Right lung (tissue), 10 donors: ENCODE measurements at places on chromosomes 2 and 18. TPM values are rescaled to one million over a fixed set of nuclear protein-coding genes. Genes with fewer than 3 reads are reported as not detected.

GRCh38 chr2:15810477-15811150 lies 129.7 kb upstream of the MYCN start:
- no peak for DNase-seq

DNA sequence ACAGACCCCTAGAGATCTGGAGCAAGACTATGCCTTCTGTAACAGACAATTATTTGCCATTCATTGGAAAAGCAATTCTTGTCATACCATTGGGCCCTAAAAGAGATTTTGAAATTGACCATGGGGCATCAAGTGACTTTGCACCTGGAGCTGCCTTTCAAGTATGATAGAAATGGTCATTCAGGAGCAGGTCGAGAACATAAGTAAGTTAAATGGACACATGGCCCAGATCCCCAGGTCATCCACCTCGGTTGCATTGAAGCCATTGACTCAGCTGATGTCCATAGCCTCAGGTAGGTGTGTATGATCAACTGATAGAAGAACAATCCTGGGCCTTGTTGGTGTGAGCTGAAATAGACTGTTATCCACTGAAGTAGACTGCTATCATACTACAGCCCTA lies 19.3 kb downstream of the CHCHD5 start:
- DNase-seq, result no peak

DNA sequence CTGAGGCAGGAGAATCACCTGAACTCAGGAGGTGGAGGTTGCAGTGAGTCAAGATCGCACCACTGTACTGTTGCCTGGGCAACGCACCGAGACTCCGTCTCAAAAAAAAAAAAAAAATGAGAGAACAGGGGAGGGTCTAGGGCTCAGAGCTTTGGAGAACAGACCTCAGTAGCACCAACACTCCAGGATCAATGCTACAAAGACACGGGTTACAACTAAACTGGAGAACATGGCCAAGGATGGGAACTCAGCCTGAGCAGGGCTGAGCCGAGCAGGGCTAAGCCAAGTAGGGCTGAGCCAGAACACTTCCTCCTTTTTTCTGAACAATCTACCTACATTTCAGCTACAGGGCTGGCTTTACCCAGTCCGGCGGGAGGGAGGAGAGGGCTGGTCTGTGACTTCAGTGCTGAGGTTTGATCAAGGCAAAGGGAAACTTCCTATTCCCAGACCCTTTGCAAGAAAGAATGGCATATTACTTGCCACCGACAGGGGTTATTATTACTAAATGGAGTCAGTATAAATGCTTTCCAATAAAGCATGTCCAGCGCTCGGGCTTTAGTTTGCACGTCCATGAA lies 2.9 kb upstream of the CASP8 start:
- DNase-seq, result no peak

DNA sequence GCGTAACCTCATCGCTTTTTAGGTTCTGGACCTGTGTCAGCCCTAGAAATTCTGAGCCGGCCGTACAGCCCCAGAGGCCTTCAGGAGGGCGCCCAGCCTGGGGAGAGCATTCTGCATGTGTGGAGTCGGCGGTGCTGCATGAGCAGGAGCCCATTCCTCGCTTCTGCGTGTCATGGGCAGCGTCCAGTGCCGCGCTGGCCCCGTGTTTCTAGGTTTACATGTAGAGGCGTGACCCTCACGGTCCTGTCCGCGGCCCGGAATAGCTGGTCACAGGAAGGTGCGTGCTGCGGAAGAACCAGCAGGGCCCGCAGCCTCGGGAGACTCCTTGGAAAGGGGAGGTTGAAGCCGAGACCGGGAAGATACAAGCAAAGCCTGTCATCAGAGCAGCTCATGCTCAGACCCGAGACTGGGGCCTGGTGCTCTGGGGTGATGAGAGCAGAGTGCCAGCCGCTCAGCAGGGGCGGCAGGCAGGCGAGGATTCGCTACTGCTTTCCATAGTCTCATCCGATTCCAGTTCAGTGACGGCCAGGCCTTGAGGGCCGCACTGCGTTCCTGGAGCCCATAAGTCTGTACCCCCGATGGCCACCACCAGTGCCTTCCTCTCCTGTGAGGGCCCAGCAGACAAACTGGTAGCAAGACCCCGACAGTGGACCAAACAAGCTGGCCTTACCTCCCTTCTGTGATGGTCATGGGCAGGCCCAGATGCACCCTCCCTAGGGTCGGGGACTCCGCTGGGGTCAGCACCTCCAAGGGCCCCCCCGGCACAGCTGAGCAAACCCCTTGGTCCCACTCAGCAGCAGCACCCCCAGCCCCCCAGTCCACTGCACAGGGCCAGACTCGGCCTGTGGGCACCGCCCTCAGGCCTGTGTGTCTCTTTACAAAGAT lies 15.6 kb upstream of the NFATC1 start:
- no peak for DNase-seq

GRCh38 chr2:149021271-149021719 lies 17.2 kb upstream of the LYPD6B start:
- DNase-seq, result no peak

DNA sequence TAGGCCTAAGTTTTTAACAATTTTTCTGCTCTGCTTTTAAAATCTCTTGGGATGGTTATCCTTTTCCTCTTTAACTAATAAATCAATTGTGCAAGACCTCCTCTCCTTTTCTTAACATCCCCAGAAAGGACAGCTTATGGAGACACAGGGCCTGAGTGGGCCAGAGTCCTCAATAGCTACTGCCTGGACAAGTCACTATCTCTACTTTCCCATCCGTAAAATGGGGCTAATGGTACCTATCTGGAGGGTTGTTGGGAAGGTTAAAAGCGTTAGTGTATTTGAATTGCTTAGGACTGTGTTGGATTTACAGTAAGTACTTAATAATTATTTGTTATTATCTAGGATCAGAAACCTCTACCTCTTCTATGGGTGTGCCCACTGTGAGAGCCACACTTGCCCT lies 60.1 kb downstream of the TGIF1 start:
- no peak for DNase-seq

GRCh38 chr18:59109375-59109774 lies 30.3 kb upstream of the SEC11C start:
- DNase-seq, result no peak

- DNase-seq, result no peak
Measured at GRCh38 chr2:240215676-240216051, 75.2 kb upstream of the OTOS start.

- DNase-seq, result no peak
Measured at GRCh38 chr2:6946722-6947121, 29.5 kb downstream of the RNF144A start.

DNA sequence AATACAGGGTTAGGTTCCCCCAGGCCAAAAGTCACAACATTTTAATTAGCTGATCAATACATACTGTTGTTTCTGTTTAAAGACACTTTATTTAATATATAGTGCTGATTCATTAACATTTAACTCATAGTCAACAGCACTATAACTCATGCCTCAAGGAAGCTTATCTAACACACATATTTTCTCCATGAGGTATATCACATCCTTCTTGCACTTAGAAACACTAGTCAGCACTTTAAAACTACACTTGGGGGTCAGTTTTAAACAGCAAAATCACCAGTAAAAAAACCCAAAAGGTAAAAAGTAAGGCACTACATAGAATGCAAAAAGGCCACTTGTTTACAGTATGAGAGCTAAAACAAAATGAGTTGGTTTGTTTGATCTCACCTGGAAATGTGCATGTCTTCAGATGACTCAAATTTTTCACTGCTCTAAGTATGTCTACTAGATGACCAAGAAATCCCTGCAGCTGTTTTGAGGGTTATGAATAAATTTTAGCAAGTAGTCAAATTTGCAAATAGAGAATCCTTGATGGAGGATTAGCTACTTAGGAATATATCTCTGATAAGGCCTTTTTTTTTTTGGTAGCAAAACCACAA lies 54.1 kb upstream of the EPB41L5 start:
- DNase-seq, result no peak

- DNase-seq, result no peak
Measured at GRCh38 chr2:218187296-218188015, 20.7 kb upstream of the CXCR1 start.

DNA sequence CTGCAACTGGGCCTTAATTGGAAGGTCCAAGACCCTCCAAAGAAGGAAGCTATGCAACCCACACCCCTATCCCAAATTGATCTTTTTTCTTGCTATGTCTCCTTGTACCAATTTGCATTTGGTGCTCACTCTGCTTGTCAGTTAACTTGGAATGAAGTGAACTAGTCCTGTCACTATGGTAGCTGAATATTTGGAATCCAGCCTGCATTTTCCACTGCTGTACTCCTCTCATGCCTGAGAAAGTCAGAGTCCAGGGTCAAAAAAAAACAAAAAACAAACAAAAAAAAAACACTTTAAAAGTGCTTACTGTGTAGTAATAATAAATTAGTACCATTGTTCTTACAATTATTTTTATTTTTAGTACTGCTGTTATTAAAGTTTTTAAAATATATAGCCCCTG lies 462.8 kb upstream of the SLC8A1 start:
- DNase-seq, result no peak

GRCh38 chr2:187397886-187398285 lies 50.2 kb downstream of the CALCRL start:
- no peak for DNase-seq

DNA sequence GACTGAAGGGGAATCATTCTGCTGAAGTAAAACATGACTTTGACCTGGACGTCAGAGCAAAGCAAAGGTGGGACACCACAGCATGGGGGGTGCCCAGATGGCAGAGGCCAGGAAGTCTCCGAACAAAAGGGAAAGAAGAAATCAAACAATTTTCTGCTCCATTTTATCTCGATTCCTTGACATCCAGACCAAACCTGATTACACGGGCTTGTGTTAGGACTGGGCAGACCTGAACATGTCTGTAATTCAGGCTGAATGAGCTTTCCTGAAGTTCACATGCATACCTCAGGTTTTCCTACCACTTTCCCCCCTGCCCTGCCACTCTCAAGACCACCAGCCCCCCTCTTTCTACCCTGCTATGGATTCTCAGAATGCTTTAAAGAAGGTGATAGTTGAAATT lies 44.8 kb upstream of the MEIS1 start:
- no peak for DNase-seq

GRCh38 chr2:96531872-96532505 lies 4.6 kb upstream of the ARID5A start:
- DNase-seq, result peak; percentile 97

- no peak for DNase-seq
Measured at GRCh38 chr18:24055009-24055804, 40.7 kb downstream of the TTC39C start.

DNA sequence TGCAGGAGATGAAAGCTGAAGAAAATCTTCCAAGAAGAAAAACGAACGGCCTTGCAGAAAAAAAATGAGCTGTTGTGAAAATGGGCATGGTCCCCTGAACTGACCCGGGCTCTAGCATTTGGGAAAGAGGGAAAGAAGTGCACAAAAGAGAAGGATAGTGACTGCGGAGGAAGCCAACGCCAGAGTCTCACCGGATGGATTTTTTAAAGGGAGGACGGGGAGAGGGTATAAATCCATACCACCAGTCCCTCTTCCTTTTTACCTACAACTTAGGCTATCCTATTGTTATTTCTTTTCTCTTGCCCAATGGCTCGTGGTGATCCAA lies 601 bp downstream of the WDR35 start:
- no peak for DNase-seq

DNA sequence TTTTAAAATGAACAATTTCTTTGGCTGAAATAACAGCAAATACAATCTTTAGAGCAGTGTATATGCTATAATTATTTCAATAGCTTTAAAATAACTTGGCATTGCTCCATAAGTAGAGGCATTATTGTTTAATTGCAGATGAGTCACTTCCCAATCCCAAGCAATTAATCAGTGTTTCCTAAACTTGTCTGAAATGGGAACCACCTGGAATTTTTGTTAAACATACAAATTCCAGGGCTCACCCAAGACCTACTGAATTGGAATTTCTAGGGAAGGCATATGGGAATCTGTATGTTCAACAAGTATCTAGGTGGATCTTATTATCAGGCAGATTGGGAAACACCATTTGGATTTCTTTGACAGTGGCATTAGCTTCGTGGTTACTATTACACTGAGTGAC lies 27.1 kb upstream of the FMNL2 start:
- no peak for DNase-seq

DNA sequence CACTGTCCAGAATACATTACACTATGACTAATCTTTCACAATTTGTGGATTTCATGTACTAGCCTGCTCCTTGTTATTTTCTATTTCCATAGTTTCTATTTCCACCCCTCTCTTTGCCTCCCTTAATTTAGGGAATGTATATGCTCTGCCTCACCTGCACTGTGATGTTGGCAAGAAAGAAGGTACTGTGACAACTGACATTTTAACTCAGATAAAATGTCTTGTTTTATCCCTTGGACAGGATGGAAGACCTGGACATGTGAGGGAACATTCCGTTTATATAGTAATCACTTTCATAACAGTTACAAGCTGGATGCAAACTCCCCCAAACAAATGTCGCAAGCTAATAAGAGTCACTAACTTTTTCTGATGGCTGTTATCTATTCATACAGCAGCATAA lies 21.5 kb upstream of the DSG3 start:
- no peak for DNase-seq

GRCh38 chr18:58599106-58599505 lies 29.8 kb downstream of the ALPK2 start:
- DNase-seq, result no peak

- no peak for DNase-seq
Measured at GRCh38 chr2:157439824-157440186, 4.1 kb downstream of the CYTIP start.

DNA sequence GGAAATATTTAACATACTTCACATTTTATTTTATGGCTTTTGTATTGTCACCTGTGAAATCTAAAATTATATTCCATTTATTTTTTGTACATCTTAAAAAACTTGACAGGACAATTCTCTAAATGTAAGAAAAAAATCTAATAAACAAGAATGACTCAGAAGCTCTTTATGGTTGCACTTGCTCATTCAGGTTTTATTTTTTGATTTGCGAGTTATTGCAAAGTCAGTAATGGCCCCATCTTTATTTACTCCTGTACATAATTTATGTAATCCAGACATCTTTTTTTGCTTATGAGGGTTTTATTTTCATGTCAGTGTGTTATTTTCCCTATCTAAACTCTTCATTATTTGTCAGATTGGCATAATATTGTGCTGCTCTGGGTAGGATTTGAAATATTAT lies 145.1 kb downstream of the MBD5 start:
- DNase-seq, result no peak

GRCh38 chr2:21770787-21771186 lies 647.0 kb downstream of the TDRD15 start:
- no peak for DNase-seq

The B3GNT2 gene
- polyA plus RNA-seq, result 33.1 TPM

The FTCDNL1 gene
- polyA plus RNA-seq, result 0.14 TPM

The LRP1B gene
- 1.8 TPM for polyA plus RNA-seq

The CD8B gene
- 0.37 TPM for polyA plus RNA-seq

The ALPP gene
- polyA plus RNA-seq, result not detected

The SLC4A5 gene
- 8.4 TPM for polyA plus RNA-seq

The GKN2 gene
- polyA plus RNA-seq, result 1.5 TPM

The RAB27B gene
- polyA plus RNA-seq, result 9.3 TPM

The TXNL1 gene
- polyA plus RNA-seq, result 99.7 TPM

The TSGA10 gene
- 19.0 TPM for polyA plus RNA-seq
